ENCODE measurements at places on chromosomes 1 and 21. TPM values are rescaled to one million over a fixed set of nuclear protein-coding genes. Genes with fewer than 3 reads are reported as not detected.

PLCH2 gene
- total RNA-seq: 7.3 TPM

GBP6 gene
- total RNA-seq: 0.36 TPM

LCE2B gene
- total RNA-seq: not detected

CDC7 gene
- 25.1 TPM for total RNA-seq

ANGPTL1 gene
- not detected for total RNA-seq

GPR25 gene
- total RNA-seq: not detected

SYPL2 gene
- total RNA-seq: not detected

INSRR gene
- total RNA-seq: 0.14 TPM

PGBD5 gene
- total RNA-seq: not detected

SPRR1B gene
- total RNA-seq: not detected

RNF19B gene
- total RNA-seq: 30.3 TPM

FMO4 gene
- 1.3 TPM for total RNA-seq

CLCA4 gene
- not detected for total RNA-seq

ISG20L2 gene
- 59.3 TPM for total RNA-seq

KCNK2 gene
- total RNA-seq: not detected

FABP3 gene
- total RNA-seq: not detected

CFHR4 gene
- total RNA-seq: not detected

LAMC2 gene
- total RNA-seq: not detected

MAP1LC3C gene
- not detected for total RNA-seq

RNU1-2 gene
- 2,397 TPM for total RNA-seq

RHOU gene
- 1.8 TPM for total RNA-seq

FAAH gene
- 5.1 TPM for total RNA-seq

All from T-helper 2 cell treated with Interferon-gamma antibody and Interleukin-4, amounts not matched to agents 100 ng/mL and 5 ng/mL, for 36 hours (primary cell).